ENCODE measurements at places on chromosomes 6 and 20.

- no peak for DNase-seq
These were observed 310.4 kb downstream of the PHF3 start for GRCh38 chr6:63945987-63946386.

DNA sequence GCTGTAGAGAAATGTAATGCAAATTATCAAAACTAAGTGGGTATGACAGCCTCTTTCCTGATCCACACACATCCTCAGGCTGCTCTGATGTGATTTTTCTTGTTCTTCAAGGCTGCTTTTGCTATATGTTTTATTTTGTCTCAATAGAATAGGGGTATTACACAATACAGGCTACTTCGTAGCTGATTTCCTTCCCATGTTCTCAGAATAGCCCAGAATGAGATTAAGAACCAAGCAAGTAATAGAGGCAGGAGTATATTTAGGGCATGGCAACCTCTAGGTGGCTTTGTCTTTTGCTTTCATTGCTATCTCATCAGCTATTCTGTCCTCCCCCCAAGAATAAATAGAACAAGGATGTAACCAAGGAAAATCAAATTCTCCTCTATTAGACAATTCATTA, 241.8 kb downstream of the ALDH8A1 start:
- no peak for DNase-seq

GRCh38 chr6:34460796-34461507, 4.9 kb upstream of the PACSIN1 start:
- DNase-seq = no peak

- DNase-seq = no peak
These were observed 66.8 kb upstream of the IYD start for GRCh38 chr6:150301846-150302519.

- no peak for DNase-seq
These were observed 13.8 kb upstream of the CCND3 start for GRCh38 chr6:41955412-41955811.

GRCh38 chr6:112016320-112016719, 37.6 kb upstream of the CCN6 start:
- DNase-seq = peak; percentile 62

DNA sequence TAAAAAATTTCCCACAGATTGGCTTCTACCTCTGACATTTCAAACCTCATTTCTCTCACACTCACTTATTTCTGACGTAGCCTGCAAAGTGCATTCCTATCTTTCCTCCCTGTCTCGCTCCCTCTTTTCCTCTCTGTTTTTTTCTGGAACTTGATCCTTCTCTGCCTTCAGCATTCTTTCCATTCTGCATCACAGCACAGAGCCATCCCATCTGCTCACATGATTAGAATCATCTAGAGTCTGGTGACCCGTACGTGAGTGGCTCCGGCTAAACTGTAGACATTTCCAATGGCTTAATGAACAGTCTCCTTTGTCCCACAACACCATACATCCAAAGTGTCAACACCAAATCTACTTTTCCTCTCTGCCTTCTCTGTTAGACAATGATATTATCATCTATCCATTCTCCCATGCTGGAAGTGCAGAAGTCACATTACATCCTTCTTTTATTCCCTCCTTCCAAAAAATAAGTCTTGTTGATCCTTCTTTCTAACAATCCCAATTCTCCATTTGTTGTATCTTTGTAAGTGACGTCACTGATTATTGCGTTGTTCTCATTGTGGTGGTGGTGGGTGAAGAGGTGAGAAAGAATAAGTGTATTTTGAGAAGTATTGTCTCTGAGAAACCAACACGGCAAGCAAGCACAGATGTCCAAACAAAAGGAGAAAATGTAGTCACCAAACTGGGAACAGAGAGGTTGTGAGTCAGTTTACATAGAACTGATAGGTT, 41.6 kb downstream of the OPRM1 start:
- DNase-seq = no peak

DNA sequence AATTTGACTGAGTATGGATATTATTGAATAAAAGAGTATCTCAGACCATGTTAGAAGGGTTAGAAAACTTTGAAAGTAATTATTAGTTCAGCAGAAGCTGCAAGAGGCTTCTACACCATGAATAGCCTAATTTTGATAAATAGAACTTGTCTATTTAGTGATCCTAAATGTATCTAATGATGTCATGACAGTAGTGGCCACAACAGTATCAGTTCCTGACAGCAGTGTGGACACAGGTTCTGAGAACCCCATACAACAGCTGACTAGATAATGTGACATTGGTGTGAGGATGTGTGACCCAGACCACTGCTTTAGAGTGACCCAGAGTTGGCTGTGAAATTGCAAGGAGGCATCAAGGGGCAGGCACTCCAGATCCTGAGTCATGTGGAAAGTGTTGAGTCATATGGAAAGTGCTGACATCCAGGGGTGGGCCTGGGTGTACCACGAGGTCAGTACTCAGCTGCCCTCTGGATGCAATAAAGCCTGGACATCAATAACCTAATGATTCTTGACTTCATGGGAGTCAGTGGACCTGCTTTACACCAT, 754.7 kb downstream of the DHX35 start:
- DNase-seq = no peak

DNA sequence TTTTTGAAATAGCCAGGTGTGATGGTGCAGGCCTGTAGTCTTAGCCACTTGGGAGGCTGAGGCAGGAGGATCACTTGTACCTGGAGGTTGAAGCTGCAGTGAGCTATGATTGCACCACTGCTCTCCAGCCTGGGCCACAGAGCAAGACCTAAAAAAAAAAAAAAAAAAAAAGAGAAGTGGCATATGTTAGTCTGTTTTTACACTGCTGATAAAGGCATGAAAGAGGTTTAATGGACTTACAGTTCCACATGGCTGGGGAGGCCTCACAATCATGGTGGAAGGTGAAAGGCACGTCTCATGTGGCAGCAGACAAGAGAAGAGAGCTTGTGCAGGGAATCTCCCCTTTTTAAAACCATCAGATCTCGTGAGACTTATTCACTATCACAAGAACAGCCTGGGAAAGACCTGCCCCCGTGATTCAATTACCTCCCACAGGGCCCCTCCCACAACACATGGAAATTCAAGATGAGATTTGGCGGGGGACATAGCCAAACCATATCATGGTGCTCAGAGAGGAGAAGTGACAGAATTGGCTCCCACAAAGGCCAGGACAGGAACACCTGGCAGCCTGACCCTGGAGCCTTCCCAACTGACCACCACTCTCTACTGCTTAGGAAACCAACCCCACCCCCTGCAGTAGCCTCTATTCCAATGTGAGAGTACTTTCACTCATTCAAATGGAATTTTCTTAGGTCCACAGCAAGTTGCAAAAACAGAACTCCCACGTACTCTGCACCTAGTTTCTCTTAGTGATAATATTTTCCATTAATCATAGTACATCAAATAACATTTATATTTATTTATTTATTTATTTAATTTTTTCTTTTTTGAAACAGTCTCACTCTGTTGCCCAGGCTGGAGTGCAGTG, 29.8 kb downstream of the ARHGAP40 start:
- DNase-seq = no peak

GRCh38 chr6:121531658-121532169, 96.3 kb downstream of the GJA1 start:
- no peak for DNase-seq

DNA sequence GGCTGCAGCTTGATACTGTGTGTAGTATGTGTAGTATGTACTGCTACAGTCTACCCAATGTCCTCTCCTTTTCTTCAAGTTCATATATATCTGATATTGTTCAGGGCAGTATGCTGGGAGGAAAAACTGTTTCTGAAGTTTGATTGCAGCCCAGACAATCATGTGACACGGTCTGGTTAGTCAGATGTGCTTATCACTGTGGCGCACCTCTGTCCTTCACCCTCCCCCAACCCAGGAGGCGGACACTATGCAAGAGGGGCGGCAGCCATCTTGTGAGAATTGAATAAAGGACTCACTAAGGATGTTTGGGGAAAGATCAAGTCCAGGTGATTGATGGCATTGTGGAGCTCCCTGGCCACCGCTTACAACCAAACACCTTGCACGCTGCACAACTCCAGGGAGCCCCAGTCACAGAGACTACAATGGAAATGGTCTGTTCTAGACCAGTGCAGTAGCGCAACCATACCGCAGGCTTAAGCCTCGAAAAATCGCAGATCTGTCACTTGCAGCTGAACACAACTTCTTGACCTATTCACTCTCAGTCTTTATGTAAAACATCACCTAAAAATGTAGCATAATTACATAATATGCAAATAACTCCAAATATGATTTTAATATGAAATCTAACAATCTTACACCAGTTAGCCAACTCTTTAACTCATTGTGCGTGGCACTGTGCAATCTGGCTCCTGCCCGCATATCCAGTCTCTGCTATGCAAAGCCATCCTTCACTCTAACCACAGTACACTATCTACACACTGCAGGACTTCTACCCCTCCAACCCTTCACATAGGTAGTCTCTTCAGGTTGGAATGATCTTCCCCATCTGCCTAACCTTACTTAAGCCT, 79.3 kb downstream of the VGLL2 start:
- no peak for DNase-seq

DNA sequence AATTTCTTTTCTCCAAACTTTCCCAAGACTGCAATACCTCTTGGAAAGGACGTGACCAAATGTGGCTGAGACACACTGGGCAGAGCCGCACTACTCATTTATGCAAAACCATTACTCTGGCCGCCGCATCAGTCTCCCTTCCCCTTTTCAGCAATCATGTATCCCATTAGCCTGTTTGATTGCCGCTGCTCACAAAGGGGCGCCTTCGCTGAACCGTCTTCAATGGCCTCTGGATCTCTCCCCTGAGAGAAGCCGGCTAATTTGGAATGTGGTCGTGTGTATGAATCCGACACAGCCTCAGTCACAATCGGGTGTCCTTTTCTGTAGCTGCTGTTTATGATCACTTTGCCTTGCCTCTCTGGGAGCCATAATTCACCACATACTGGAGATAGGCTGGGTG, 361.1 kb downstream of the ZFAND3 start:
- no peak for DNase-seq

- no peak for DNase-seq
These were observed 398.3 kb upstream of the ARID1B start for GRCh38 chr6:156378853-156379252.

DNA sequence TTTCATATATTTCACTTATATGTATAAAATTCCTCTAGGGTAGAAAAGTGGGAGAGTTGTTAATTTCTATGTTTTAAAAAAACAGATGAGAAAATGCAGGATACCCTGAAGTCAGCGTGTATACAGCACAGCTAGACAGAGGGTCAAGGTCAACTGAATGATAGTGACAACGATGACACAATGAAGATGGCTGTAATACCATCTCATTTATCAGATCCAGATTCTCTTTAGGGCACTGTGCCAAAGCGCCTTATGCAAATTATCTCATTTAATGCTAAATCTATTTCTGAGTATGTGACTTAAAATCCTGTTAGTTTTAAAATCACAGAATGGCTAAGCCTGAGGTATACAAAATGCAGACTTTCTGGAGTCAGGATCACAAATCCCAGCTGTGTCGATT, 431.4 kb upstream of the RUNX2 start:
- no peak for DNase-seq

Data from stimulated activated CD4-positive, alpha-beta T cell treated with anti-CD3 and anti-CD28 coated beads, Interleukin-2, amount 100 ng/mL, for 48 hours (primary cell).